ENCODE measurements at places on chromosomes 1 and 21. TPM values are rescaled to one million over a fixed set of nuclear protein-coding genes. Genes with fewer than 3 reads are reported as not detected.

The GFI1 gene
- 0.12 TPM for total RNA-seq

The LIN28A gene
- not detected for total RNA-seq

The CCDC28B gene
- total RNA-seq = 29.1 TPM

The COL8A2 gene
- total RNA-seq = 0.88 TPM

The LCE2A gene
- total RNA-seq = not detected

The LCE3A gene
- not detected for total RNA-seq

The IQGAP3 gene
- 35.5 TPM for total RNA-seq

The TSHB gene
- total RNA-seq = not detected

The ATAD3C gene
- not detected for total RNA-seq

The CYB561D1 gene
- total RNA-seq = 4.8 TPM

The OR2L13 gene
- total RNA-seq = not detected

The CFAP141 gene
- not detected for total RNA-seq

The TRIM45 gene
- total RNA-seq = 3.3 TPM

The SLAMF8 gene
- total RNA-seq = 1.5 TPM

The CCDC27 gene
- total RNA-seq = not detected

The SPTA1 gene
- total RNA-seq = not detected

The MYOM3 gene
- under 0.01 TPM for total RNA-seq

All from RPMI7951 (cell line).